ENCODE measurements at places on chromosomes 2 and 18. TPM values are rescaled to one million over a fixed set of nuclear protein-coding genes. Genes with fewer than 3 reads are reported as not detected.

The FABP1 gene
- total RNA-seq: not detected

The PSMA8 gene
- total RNA-seq: not detected

DNA sequence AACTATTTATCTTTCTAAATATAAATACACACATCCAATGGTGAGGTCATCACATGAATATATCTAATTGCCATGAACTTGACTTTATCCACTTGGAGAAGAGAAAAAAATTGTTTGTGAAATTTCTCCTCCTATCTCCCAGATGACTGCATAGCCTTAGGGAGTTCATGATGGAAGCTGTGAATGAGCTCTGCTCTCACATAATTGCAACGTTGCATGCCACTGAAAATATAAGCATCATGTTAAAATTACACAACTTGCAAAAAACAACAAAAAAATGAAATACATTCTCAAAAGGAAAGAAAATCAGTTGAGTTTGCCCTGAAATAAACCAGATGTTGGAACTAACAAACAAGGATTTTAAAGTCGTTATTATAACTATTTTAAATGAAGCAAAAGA is 50.6 kb upstream of the OSR1 start:
- DNase-seq: no peak

GRCh38 chr18:41923446-41923845 is 31.6 kb upstream of the PIK3C3 start:
- no peak for DNase-seq

- DNase-seq: no peak
Measured at GRCh38 chr18:57110290-57110689, 36.6 kb upstream of the BOD1L2 start.

DNA sequence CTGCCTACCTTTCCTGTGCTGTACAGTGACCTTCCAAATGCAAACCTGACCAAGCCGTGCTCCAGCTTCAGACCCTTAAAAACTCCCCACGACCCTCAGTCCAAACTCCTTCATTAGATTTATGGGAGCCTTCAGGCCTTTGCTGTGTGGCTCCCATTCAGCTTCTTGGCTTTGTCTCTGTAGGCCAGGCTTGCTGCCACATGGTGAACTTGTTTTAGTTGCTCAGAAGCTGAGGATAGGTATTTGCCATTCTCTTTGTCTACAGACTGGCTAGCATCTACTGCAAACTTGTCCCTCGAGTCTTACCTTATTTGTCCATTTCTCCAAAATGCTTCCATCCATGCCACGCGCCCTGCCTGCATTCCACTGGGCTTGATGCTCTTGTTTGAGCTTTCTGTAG is 49.1 kb downstream of the SOX11 start:
- no peak for DNase-seq
